Osteoblast (primary cell): ENCODE measurements at places on chromosomes 2 and 18. TPM values are rescaled to one million over a fixed set of nuclear protein-coding genes. Genes with fewer than 3 reads are reported as not detected.

GRCh38 chr2:132621131-132621875 lies 48.7 kb downstream of the LYPD1 start:
- DNase-seq = no peak

DNA sequence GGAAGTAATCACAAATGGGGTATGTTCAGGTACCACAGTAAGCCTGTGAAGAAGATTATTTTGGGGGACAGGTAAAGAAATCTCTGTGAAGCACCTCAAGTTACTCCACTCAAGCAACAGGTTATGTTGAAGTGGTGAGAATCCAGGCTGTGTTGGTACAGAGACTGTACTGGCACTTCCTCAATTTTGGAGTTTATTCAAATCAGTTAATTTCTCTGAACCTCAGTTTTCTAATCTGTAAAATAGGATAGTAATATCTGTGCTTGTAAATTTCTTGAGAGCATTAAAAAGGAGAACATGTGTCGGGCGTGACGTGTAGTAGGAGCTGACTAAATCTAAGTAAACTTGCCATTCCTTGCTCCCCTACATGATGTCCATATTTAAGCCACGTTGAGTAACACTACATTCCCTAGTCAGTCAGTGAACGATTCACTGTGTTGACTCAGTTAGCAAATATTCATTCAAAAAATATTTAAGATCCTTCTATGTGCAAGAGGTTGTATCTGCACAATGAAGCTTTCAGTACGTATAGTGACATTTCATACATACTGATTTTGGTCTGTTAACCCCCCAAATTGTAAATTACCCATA lies 504.2 kb downstream of the ZEB2 start:
- DNase-seq = peak; percentile 21

DNA sequence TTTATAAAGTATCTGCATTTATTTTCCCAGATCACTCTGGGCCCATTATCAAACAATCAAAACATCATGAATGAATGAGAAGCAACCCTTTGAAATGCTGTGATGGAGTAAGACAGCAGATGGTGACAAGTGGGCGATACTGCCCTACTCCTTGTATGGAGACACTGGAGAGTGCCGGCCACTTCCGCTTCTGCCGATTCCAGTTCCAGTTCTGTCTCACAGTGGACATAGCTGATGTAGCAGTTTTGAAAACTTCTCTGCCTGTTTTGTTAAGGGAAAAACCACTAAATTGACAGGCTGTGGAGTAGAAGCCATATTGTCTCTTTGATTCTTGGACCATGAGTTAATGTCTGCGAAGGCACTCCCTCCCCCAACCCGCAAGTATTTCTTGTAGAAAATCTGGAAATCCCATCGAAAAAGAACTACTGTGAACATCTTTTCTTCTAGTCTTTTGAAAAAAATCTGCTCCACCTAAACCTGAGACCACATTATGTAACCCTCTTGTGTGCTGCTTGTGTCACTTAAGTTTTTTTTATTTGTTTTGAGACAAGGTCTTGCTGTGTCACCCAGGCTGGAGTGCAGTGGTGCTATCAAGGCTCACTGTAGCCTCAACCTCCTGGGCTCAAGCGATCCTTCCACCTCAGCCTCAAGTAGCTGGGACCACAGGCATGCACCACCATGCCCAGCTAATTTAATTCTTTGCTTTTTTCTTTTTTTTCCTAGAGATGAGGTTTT lies 133.5 kb downstream of the TANC1 start:
- DNase-seq = no peak

GRCh38 chr2:26492749-26493515 lies 15.0 kb upstream of the OTOF start:
- DNase-seq = no peak

DNA sequence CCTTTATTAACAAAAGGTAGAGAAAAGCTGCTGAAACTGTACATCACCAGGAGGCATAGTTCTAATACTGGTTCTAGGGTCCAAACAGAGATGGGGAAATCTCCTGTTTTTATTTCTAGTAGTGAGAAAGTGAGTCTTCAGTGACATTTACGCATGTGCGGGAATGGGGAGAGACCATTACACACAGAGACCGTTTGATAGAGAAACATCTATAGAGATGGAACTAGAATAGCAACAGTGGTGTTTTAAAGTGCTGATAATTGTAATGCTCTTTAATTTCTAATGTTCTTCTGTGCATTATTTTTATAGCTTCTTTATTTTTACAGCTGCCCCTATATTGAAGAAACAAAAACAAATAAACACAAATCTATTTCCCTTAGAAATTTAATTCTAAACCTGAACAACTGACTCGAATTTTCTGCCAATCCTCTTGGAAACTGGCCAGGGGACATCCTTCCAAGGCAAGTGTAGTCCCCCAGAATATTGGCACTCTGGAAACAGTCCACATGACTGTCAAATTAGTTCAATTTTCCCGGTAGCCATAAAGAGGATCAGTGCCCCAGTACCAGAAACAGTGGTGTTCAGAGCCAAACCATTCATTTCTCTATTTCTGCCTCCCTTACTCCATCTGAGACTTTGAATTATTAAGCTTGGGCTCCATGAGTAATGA lies 260.9 kb downstream of the ICOS start:
- DNase-seq = no peak

DNA sequence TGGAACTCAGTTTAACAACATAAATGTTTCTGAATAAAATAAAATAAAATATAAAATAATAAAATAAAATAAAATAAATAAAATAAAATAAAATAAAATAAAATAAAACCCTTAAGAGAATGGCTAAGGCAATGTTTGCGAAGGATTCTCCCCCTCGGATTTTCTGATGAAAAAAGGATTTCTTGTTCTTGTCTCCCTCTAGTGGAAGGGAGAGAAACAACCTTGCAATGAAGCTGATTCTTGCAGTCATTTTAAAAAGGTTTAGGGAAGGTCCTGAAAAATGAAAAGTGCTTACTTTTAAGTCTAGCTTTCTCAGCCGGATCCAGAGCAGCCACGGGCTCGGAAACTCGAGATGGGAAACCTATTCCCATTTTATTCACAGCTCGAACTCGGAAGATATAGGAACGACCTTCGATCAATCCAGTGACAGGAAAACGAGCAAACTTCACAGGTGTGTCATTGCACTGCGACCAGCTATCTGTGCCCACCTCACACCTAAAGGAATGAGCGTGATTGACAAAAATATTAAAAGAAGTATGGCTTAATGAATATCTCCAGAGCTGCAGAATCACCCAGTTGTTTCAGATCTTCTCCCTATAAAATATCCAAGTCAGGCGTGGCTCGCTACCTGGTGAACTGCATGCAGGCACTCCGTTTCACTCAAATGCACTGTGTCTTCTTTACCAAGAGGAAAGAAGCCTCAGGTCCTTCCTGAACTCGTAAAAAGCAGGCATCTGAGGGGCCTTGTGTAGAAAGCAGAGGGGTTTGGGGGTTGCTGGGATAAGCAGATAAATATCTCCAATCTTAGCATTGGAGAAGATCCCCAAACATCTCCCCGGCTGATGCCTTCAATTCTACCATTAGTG lies 68.1 kb downstream of the MYOM1 start:
- peak; percentile 72 for DNase-seq

DNA sequence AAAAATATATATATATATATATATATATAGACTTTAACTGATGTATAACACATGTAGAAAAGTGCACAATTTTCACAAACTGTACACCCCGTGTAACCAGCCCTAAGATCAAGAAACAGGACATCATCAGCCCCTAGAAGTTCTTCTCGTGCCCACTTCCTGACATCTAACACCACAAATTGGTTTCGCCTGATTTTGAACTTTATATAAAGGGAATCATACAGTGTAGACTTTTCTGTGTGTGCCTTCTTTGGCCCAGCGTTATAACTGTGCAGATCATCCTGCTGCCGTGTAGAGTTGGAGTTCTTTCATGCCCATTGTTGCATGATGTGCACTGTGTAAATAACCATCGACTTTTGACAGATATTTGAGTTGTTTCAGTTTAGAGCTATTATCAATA lies 41.0 kb downstream of the SMAD7 start:
- no peak for DNase-seq

DNA sequence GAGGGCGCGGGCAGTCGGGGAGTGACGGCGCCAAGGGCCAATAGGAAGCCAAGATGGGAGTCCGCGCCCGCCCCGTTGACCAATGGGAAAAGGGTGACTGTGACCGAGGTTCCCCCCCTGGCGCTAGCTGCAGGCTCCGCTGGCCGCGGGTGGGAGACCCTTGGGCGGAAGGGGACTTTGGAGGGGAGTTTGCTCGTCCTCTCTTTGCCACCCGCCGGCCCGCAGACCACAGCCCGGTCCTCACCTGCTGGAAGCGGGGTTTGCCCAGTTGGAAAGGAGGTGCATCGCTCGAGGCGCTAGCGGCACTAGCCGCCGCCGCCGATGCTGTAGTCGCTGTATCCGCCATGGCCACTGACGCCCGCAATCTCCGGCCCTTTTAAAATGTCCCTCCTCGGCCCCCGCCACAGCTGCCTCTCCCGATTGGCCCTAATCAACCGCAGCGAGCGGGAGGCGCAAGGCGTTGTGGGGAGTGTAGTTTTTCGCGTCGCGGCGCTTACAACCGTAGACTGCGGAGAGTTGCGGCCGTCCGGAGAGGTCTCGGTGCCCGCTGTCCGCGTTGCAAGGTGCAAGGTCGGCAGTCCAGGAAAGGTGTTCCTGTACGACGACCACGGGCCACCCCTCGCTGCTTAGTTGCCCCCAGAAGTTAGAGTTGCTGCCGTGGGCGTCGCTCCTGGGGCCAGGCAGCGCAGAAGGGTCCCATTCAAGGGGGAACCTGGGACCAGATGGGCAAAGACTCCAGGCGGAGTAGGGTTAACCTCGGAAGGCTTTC lies at the start of gene SFXN5:
Gene SFXN5, minus strand, starts transcription at position 353 of the 769 bp plus-strand sequence. Its CDS starts 7 bp downstream, at position 346.
- peak; percentile 100 for DNase-seq

GRCh38 chr18:318791-319291 lies 51.0 kb upstream of the THOC1 start:
- DNase-seq = peak; percentile 94

GRCh38 chr2:150732064-150732463 lies 244.6 kb upstream of the RND3 start:
- peak; percentile 34 for DNase-seq

DNA sequence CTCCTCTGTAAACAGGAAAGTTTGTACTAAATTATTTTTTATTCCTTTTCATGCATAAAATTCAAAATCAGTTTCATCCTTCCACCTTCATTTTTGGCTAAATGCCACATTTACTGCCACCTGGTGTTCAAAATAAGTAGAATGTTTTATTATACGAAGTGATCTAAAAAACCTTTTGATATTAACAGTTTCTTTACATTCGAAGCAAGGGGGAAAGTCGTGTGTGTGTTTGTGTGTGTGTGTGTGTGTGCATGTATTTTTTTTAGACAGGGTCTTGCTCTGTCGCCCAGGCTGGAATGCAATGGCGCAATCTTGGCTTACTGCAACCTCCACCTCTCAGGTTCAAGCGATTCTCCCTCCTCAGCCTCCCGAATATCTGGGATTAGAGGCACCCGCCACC lies 9.0 kb upstream of the SCN9A start:
- DNase-seq = no peak

DNA sequence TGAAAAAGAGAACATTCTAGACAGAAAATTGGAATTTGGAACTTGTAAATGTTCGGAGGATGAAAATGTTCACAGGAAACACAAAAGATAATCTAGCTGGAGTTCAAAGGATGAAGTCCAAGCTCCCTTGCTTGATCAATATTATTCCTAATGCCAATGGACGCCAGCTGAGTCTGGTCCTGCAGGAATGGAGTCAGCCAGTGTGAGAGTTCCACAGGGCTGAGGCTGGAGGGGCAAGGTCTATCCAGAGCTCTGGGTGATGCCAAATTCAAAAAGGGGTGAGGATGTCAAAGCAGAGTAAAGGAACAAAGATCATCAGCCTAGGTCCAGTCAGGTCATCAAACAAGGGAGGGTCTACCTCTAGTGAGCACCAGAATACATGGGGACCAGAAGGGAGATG lies 78.5 kb upstream of the CTNNA2 start:
- DNase-seq = no peak

- DNase-seq = no peak
Measured at GRCh38 chr2:204669382-204669781, 124.1 kb downstream of the PARD3B start.

Gene LDLRAD4
- total RNA-seq = under 0.01 and 0.88 TPM in 2 replicates

- peak; percentile 76 for DNase-seq
Measured at GRCh38 chr2:26068602-26069298, 34.9 kb downstream of the RAB10 start.

GRCh38 chr2:42327125-42327524 lies 33.9 kb downstream of the COX7A2L start:
- no peak for DNase-seq

Gene ACADL
- not detected in 2 replicates for total RNA-seq

- DNase-seq = no peak
Measured at GRCh38 chr2:164879901-164880535, 38.4 kb upstream of the COBLL1 start.

Gene NEUROD1
- not detected in 2 replicates for total RNA-seq

DNA sequence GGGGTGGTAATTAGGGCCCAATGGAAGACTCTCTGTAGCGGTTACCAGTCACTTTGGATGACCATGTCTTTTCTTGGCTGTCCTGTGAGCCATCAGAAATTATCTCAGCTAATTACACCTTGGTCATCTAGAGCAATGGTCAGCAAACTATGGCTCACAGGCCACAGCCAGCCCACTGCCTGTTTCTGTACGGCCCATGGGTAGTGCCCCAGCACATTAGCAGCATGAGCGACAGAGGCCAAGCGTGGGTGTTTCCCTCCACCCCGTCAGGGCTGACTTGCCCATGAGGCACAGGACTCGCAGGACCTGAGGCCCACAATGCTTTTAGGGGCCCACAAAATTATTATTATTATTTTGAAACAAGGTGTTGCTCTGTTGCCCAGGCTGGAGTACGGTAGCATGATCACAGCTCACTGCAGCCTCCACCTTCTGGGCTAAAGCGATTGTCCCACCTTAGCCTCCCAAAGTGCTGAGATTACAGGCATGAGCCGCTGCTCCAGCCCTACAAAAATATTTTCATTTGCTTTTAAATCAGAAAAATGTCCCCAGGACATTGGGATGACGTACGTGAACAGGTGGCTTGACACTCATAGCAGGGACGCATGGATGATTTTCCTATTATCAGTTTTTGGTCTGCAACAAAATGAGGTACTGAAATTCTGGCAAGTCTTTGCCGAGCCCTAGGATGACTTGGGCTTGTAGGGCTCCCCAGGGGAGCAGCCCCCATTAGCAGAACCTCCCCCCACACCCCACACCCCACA lies 29.3 kb upstream of the CEP68 start:
- DNase-seq = no peak

Gene KLHL41
- total RNA-seq = 1.1 and 1.2 TPM in 2 replicates

Gene UGT1A8
- total RNA-seq = not detected in 2 replicates

Gene PARD3B
- total RNA-seq = 20.3 and 22.4 TPM in 2 replicates

Gene UGT1A5
- total RNA-seq = not detected in 2 replicates

Gene SLC23A3
- 1.4 and 1.5 TPM in 2 replicates for total RNA-seq
